ENCODE measurements at places on chromosomes 16 and 17.

- no peak for DNase-seq
Observed at GRCh38 chr17:14731591-14731990, 430.7 kb downstream of the HS3ST3B1 start.

- no peak for DNase-seq
Observed at GRCh38 chr17:56505154-56505756, 88.2 kb upstream of the NOG start.

DNA sequence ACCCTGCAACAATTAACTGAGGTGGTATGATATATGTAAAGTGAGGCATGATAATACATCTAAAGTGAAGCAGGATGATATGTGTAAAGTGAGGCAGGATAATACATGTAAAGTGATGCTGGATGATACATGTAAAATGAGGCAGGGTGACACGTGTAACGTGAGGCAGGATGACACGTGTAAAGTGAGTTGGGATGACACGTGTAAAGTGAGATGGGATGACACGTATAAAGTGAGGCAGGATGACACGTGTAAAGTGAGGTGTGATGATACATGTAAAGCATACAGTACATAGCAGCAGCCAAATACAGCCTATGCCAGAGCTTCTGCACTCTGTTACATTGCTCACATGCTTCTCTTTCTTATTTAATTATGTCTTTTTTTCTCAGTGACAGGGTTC, 184.4 kb upstream of the FOXF1 start:
- DNase-seq: no peak

DNA sequence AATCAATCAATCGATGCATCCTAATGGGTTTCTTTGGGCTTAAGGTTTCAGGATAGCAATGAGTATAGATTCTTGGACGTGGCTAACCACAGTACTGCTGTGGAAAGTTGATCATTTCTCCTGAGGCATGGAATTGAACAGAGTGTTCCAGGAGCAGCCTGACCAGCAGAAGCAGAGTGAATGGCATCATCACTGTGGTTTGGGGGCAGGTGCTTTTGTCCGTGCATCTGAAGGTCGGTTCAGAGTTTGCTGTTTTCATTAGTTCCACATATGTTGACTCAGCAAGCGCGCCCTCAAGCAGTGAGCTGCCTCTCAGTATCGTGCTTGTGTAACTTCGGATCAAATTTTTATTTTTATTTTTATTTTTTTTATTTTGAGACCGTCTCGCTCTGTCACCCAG, 24.9 kb downstream of the KIAA0513 start:
- no peak for DNase-seq

DNA sequence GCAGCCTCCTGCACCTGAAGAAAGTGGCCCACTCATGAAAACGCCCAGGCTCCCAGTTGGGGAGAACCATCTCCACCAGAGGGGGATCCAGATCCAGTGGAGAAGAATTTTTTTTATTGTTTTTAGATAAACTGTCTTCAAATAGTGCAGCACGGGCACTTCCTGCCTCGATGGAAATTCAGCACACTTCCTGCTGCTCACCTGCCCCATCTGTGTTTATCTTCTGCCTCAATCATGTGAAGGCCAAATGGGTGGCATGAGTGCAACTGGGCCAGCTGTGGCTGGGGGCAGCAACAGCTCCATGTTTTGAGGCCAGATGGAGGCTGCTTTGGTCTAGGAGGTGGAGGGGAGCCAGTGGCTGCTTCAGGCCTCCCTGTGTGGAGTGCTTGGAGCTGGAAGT, 75.9 kb upstream of the WSB1 start:
- DNase-seq: no peak

DNA sequence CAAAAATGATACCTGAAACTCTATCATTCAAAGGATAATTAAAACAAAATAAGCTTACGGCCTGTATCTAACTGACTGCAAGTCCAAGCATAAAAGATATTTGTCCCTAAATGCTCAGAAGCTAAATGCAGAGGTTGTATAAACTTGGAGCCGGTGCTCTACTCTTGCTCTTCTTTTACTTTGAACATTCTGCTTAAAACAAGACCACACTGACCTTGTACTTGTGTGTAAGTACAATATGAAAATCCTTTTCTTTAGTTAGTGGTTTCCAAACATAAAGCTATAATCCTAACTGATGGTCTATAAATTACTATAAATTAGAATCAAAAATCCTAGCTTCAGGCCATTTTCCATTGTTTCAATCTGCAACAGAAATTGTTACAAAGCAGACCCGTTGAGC, 74.6 kb downstream of the SPAG9 start:
- DNase-seq: no peak

DNA sequence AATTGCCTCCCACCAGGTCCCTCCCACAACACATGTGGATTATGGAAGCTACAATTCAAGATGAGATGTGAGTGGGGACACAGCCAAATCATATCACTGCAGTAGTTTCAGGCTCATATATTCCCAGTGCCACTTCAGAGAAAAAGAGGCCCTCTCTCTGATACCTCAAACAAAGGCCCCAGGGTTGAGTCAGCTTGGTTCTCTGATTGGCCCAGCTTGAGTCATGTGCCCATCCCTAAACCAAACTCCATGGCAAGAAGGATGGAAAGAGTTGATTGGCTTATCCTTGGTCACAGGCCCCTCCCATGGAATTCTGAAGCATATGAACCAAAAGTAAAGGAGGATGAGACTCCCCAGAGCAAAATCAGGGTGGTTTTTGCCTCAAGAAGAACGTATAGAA, 75.9 kb upstream of the IRX6 start:
- DNase-seq: no peak

- DNase-seq: no peak
Observed at GRCh38 chr16:86210403-86211193, 299.7 kb upstream of the FOXF1 start.

GRCh38 chr16:21097151-21097550, 53.5 kb downstream of the DNAH3 start:
- no peak for DNase-seq

DNA sequence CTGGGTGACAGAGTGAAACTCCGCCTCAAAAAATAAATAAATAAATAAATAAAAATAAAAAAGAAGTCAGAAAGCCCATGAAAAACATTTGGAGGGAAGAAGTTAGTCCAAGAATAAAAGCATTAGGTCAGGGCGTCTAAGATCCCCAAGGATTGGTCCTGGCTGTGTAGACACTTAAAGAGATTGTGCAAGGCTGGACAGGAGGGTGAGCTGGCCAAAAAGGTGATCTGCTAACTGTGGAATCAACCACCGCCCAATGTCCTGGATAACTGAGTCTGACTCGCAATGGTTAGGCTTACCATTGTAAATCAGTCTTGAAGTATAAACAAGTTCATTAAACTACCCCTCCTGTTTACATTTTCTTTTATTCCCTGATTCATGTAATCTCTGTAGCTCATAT, 8.8 kb upstream of the ABCA8 start:
- DNase-seq: no peak

GRCh38 chr16:1790611-1791255, 2.8 kb downstream of the IGFALS start:
- DNase-seq: no peak

- DNase-seq: no peak
Observed at GRCh38 chr16:54538276-54538675, 251.7 kb upstream of the IRX3 start.

- no peak for DNase-seq
Observed at GRCh38 chr16:47008174-47008573, 34.7 kb upstream of the DNAJA2 start.

- DNase-seq: no peak
Observed at GRCh38 chr17:29163563-29163962, 16.6 kb downstream of the MYO18A start.

DNA sequence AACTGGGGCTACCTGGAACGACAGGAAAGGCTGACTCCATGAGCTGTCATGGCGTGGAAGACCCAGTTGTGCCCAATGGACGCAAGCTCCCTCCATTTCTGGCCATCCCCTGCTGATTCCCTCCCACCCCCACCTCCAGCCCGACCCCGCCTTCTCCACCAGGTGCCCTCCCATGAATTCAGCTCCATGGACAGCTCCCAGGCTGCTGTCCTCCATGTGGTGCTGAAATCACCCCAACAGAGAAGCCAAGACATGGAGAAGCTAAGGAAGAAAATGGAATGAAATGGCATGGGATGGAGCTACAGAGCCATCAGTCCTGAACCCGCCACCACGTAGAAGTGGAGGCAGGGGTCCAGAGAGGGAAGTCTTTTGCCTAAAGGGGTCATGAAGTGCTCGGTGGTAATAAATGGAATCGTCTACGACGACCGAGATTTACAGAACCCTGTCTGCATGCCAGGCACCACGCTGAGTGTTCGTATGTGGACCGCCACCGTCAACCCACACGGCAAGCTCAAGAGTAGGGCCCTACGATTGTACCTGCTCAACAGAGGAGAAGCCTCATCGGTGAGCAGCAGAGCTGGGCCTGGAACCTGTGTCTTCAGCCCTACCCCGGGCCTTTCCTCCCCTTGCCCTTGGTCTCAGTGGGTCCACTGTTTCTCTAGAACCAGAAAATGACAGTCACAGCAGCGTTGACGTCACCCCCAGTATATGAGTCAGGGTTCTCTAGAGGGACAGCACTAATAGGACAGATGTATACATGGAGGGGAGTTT, 9.3 kb upstream of the ZC3H18 start:
- no peak for DNase-seq

- no peak for DNase-seq
Observed at GRCh38 chr16:11604783-11605563, 18.3 kb upstream of the LITAF start.

GRCh38 chr17:72997559-72997958, 94.9 kb downstream of the SLC39A11 start:
- DNase-seq: no peak

GRCh38 chr17:78889531-78889930, 13.5 kb downstream of the CEP295NL start:
- DNase-seq: peak; percentile 22

Measured in activated CD4-positive, alpha-beta memory T cell treated with anti-CD3 and anti-CD28 coated beads, Interleukin-2, amount 10 ng/mL, durations not matched to agents 7 days and 5 days (primary cell).